Thymus (tissue), 14 donors: ENCODE measurements at places on chromosomes 5 and 9. TPM values are rescaled to one million over a fixed set of nuclear protein-coding genes. Genes with fewer than 3 reads are reported as not detected.

DNA sequence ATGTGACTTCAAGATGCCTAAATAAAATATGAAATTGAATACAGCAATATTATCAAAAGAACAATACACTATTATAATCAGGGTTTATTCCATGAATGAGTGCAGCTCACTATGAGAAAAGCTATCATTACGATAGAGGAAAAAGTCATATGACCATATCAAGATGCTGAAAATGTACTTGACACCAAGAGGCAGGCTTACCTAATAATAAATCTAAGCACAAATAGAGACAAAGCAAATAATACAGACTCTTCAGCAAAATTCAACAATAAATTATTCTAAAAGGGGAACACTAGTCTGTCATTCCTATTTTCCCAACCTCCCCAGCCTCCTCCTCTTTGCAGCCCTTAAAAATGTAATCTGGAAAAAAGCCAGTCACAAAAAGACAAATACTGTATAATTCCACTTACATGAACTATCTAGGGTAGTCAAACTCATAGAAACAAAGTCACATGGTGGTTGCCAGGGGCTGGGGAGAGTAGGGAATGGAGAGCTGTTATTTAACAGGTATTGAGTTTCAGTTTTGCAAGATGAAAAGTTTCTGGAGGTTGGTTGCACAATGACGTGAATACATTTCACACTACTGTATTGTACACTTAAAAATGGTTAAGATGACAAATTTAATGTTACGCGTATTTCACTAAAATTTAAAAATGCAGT, 148.4 kb downstream of the NFIB start:
- DNase-seq: no peak
- no peaks in the 10 kb centered on the region for H3K36me3 ChIP-seq
- no peak overlapping the region for H3K27ac ChIP-seq
- H3K4me1 ChIP-seq: no peaks in the 10 kb centered on the region

GRCh38 chr5:149930043-149930748, 14.4 kb downstream of the PDE6A start:
- H3K27ac ChIP-seq: no peak overlapping the region
- H3K4me1 ChIP-seq: no peaks in the 10 kb centered on the region
- H3K36me3 ChIP-seq: no peaks in the 10 kb centered on the region
- DNase-seq: no peak

GRCh38 chr5:173742432-173742816, 126.0 kb upstream of the BOD1 start:
- no peak for DNase-seq
- H3K36me3 ChIP-seq: no peaks in the 10 kb centered on the region
- H3K27me3 ChIP-seq: no peaks in the 10 kb centered on the region
- peaks cover 8% of the 10 kb centered on the region for H3K4me1 ChIP-seq
- no peak overlapping the region for H3K27ac ChIP-seq

DNA sequence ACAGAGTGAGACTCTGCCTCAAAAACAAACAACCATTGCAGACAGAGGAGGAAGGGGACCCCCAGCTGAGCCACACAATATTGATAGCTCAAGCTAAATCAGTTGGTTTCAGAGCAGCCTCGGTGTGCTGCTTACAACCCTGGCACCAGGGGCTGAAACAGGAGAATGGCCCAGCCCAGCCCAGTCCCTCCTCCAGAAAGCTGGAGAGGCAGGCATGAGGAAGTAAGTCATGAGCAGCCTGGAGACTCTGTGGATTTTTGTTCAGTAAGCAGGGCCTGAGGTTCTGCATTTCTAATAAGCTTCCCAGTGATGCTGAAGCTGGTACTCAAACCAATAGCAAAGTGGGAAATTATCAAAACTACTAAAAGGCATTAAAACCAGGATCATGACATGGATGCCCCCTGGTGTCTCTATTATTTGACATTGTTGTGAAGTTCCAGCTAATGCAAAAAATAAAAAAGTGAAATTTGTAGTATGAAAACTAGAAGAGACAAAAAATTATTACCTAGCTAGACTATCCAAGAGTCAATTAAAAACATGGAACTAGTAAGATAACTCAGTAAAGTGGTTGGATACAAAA, 14.2 kb downstream of the PRRT1B start:
- no peak overlapping the region for H3K27ac ChIP-seq
- H3K4me3 ChIP-seq: no peak overlapping the region
- peaks cover 13% of the 10 kb centered on the region for H3K27me3 ChIP-seq
- DNase-seq: no peak
- no peaks in the 10 kb centered on the region for H3K36me3 ChIP-seq

- peak overlapping the region; percentile 15 for H3K27ac ChIP-seq
- H3K27me3 ChIP-seq: peaks cover 3% of the 10 kb centered on the region
- H3K4me3 ChIP-seq: no peak overlapping the region
- no peaks in the 10 kb centered on the region for H3K36me3 ChIP-seq
- peaks cover 20% of the 10 kb centered on the region for H3K4me1 ChIP-seq
Observed at GRCh38 chr9:81620002-81620390, 69.4 kb downstream of the TLE1 start.

DNA sequence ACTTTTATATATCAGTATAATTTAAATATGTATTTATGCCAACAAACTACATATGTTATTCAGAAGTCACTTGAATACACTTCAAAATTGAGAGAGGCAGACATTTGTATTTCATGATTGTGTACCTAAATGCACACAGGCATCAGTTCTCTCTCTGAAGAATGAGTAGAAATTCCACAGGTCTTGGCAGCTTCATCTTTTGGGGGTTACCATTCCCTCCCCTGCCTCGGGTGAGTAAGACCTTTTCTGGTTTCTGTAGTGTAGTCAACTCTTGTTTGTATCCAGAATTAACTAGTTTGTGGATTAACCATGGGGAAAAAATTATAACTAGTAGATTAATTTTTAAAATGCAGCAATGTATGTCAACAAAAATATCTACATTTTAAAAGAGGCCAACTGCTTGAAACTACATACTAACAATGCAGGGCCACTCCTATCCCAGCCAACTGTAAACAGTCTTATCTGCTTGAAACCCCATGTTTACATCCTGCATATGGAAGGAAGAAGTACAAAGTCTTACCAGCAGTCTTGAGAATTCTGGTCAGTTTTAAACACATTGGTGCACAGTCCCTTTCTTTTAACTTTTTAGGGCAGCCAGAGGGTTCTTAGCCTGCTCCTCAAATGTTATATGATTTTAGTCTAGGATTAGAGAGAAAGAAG, 339.6 kb upstream of the KIF2A start:
- no peak overlapping the region for H3K27ac ChIP-seq
- DNase-seq: no peak
- peaks cover 2% of the 10 kb centered on the region for H3K27me3 ChIP-seq
- H3K36me3 ChIP-seq: no peaks in the 10 kb centered on the region

Gene SLC35A4
- 10.1 TPM for total RNA-seq

Gene ADGRD2
- total RNA-seq: 0.09 TPM

Gene SGCD
- 1.6 TPM for total RNA-seq
